NCI-H187 treated with DMSO at 0.1 percent for 48 hours (cell line): ENCODE measurements at places on chromosomes 11 and 22.

- no peak for DNase-seq
Measured at GRCh38 chr11:72239313-72239848, 4.6 kb downstream of the PHOX2A start.

DNA sequence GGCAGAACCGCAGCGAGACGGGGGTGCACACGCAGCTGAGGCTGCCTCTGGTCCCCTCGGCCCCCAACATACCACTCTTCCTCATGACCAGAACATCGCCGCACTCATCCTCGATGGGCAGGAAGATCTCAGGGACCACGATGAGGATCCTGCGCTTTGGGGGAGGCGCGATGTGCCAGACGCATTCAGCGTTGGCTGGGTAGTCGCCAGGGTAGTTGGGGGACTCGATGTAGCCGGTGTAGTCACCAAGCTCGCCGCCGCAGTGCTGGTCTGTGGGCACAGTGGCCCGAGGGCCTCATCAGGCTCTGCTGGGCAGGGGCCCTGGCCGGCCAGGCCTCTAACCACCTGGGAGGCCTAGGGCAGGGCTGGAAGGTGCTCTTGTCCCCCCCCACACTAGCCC, 23.0 kb upstream of the TTLL12 start:
- no peak for DNase-seq

GRCh38 chr11:13238879-13239514, 38.6 kb upstream of the BMAL1 start:
- DNase-seq = no peak

GRCh38 chr22:22614065-22614464, 30.3 kb upstream of the GGTLC2 start:
- DNase-seq = no peak

GRCh38 chr22:22746963-22747933, 102.8 kb downstream of the GGTLC2 start:
- DNase-seq = no peak

GRCh38 chr11:33222052-33222750, 35.0 kb upstream of the HIPK3 start:
- no peak for DNase-seq

- no peak for DNase-seq
Measured at GRCh38 chr22:29765905-29766631, 739 bp downstream of the ZMAT5 start.

- no peak for DNase-seq
Measured at GRCh38 chr11:32905028-32905667, 12.5 kb downstream of the QSER1 start.

DNA sequence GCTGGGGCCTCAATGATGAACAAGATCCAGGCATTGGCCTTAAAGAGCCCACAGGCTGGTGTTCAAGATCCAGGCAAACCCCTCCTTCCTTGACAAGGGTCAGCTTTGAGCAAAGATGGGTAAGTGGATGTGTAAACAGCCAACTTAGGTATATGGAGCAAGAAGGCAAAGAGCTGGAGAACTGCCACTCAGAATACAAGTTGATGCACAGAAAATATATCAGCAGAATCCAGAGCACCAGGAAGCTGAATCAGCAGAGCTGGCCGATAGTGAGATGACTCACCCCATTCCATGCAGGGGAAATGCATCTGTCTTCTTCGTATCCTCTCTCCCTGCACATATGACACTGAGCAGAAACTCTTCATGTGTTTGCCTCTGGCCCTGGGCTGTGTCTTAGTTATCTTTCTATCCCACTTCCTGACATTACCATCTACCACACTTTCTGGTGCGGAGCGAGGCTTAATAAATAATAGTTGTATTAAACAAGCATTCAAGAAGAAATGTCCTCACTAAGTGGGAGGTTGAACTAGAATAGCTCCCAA, 57.8 kb downstream of the ENDOD1 start:
- DNase-seq = no peak

- DNase-seq = no peak
Measured at GRCh38 chr11:97761175-97761574, 1259.6 kb upstream of the CNTN5 start.

GRCh38 chr22:42060489-42060888, 10.1 kb downstream of the NAGA start:
- no peak for DNase-seq

DNA sequence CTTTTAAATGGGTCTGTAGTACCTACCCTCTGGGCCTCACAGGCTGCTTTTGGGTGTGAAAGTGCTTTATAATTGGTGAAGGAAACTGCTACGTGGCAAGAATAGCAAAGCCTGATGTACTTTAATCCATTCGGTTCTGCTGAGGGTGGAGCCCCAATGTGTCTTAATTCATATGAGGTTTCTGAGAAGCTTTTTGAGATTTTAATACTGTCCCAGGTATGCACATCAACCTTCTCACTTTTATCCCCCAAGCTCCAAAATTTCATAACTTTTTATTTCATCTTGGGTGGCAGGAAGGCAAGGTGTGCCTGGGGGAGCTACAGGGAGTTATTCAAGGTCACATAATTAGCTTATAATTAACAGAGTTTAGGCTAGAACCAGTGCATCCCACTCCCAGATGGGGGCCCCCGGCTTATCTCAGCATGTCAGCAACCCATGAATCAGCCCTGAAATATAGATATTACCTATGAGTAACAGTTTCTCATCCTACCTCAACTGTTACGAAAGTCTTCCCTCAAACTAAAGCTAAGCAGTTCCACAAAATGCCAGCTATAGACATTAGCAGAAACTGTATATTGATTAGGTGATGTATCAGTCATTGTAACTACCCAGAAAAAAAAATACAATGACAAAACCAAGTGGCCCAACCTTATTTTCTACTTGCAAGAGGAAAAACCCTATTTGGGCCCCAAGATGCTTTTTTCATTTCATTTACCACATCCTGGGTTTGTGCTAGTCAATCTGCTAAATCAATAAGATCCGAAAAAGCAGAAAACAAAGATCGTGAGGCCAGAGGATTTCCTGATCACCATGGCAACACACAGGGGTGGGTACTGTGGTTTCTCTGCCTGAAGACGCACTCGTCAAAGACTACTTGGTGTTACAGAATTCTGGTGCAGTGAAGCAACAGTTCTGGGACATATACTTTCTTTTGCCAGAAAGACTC, 26.7 kb downstream of the CD44 start:
- DNase-seq = no peak

DNA sequence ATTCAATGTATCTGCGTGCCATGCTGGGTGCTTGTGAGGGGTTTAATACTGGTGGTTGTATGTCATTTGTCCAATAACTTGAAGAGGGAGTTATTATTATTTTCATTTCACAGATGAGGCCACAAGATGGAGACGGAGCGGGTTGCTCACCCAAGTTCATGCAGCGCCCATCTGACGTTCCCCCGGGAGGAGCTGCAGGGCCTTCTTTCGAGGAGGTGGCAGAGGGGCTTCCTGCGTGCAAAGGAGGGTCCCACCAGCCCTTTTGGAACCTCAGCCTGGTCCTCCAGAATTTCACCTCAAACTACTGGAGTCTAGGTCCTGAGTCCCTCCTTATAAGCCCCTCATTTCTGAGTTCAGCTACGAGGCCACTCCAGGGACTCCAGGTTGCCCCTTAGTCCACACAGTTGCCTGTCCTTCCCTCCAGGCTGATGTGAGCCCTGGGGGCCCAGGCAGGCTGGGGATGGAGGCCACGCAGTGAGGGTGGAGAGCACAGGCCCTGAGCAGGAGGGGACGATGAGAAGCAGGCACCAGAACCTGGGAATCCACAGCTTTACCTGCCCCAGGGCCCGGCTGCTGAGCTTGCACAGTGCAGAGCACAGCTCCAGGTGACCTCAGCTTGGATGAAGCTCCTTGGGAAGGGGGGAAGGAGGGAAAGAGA, 2.9 kb upstream of the VSIG10L2 start:
- no peak for DNase-seq

- DNase-seq = no peak
Measured at GRCh38 chr11:118690553-118691304, 11.3 kb upstream of the TREH start.

DNA sequence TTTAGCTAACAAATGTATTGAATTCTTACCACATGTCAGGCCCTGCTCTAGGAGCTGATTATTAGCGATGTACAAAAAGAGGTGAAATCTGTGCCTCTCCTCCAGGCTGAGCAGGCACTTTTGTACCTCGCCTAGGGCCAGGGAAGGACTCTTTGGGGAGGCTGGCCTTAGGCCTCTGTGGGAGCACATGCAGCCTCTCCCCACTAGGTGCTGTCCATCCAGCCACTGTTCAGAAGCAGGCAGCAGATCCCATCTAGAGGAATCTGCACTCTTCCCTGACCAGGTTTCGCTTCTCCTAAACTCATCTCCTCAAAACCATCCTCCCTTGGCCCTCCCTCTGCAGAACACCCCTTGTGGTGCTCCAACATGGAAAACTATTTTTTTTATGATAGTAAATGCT, 51.9 kb upstream of the WT1 start:
- no peak for DNase-seq

- no peak for DNase-seq
Measured at GRCh38 chr11:65317025-65317786, 2.5 kb downstream of the CDC42EP2 start.

- no peak for DNase-seq
Measured at GRCh38 chr22:48585916-48586798, 1241.5 kb downstream of the BRD1 start.

DNA sequence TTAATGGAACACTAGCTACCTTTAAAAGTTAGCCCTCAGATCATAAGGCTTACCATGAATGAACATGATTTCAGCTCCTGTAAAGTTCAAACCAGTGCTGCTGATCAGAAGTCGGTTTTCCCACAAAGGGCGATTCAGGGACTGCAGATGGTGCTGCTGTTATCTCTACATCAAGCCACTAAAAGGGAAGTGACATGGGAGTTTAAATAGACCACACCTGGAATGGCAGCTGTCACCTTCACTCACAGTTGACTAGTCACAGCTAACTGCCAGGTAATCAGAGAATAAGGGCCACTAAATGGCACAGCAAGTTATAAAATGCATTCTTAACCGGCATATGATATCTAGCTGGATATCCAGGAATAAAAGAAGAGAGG, 581.1 kb upstream of the ARHGAP42 start:
- DNase-seq = no peak

GRCh38 chr11:19243143-19243542, 2.4 kb upstream of the E2F8 start:
- DNase-seq = no peak

GRCh38 chr11:20154381-20154780, 5.9 kb downstream of the DBX1 start:
- DNase-seq = no peak

GRCh38 chr11:640021-640706, 3.1 kb downstream of the DRD4 start:
- DNase-seq = no peak

GRCh38 chr11:62676698-62677097, 2.2 kb downstream of the UBXN1 start:
- DNase-seq = no peak

DNA sequence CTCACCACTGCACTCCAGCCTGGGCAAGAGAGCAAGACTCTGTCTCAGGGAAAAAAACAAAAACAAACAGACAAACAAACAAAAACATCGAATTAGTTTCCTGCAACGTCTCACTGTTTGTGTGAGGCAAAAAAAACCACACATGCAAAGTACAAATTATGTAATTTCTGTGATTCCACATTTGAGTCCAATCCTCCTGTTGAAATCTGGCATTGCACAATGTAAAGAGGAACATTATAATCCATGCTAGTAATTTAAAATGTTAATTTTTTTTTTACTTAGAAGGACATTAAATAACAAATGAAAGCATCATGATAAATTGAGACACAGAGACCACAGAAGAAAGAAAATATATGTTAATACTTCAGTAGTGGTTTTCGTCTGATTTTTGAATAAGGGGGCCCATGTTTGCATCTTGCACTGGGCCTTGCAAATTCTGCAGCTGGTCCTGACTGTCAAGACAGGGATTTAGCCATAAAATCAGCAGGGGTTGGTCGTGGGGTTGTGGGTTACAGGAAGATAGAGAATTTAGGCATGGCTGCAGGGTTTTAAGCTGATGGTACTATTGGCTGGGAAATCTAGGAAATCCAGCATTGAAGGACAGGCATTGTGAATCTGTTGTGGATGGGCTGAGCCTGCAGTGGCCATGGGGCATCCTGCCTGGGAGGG, 102.6 kb upstream of the ALDH3B2 start:
- no peak for DNase-seq

DNA sequence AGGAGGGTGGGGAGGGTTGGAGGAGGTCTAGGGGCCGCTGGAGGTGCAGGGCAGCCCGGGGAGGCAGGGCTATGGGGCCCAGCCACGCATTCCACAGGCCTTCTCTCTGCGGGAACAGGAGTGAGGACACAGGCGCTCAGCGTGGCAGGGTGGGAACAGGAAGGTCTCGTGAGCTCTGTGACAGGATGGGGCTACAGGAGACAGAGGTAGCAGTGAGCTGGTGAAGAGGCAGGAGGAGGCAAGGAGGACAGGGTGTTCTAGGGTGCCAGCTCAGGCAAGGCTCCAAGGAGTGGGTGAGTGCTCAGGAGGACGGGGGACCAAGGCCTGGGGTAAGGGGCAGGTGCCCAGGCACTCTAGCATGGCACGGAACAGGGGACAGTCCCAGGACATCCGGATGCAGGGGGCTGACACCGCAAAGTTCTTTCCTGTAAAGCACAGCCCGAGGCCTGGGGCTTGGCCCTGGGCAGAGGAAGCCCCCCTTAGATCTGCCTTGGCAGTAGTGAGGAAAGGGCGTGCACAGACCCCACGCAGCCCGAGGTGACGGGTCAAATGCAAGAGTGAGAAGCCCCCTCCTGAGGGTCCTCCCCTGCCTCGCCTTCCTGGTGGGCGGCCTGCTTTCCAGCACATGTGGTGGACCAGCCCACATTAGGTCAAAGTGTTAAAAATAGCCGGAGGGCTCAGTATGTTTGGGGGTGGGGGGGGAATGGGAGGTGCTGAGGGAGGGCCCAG, 4.7 kb upstream of the NEAT1 start:
- no peak for DNase-seq

DNA sequence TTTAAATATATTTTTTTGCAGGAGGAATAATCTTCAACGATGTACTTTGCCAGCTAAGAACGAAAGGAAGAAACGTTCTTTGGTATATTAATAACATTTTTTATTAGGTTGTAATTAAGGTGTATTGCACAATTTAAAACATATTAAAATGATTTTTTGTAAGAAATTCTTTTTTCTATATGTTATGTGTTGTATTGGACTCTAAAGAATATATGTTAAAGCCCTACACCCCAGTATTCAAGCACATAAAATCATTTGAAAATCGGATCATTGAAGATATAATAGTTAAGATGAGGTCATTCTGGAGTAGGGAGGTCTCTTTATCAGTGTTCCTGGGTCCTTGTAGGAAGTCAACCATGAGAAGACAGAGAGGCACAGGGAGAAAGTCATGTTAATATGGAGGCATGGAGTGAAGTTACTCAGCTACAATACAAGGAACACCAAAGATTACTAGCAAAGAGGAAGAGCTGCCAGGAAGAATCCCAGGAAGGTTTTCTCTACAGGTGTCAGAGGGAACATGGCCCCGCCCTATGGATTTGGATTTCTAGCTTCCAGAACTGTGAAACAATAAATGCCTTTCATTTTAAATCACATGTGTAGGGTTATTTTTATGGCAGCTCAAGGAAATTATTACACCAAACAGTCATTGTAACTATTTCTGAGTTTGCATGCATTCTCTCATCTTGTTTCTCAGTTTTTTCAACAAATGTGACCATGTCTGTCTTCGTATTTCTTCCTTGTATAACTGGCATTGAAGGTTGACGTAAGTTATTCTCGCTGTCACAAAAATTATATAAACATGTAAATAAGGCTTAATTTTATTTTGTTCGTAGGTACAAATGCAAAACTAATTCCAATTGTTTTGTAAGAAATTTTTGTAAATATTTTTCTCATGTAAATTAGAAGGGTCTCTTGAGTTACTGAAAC, 75.4 kb upstream of the VPREB1 start:
- DNase-seq = no peak

GRCh38 chr11:57513911-57514537, 1.5 kb downstream of the SLC43A1 start:
- DNase-seq = no peak

GRCh38 chr11:89361734-89362133, 129.4 kb downstream of the NOX4 start:
- DNase-seq = no peak
